Effector memory CD4-positive, alpha-beta T cell (primary cell): ENCODE measurements at places on chromosomes 5 and 9.

- no peak for DNase-seq
Measured at GRCh38 chr5:15249152-15249551, 250.8 kb upstream of the FBXL7 start.

DNA sequence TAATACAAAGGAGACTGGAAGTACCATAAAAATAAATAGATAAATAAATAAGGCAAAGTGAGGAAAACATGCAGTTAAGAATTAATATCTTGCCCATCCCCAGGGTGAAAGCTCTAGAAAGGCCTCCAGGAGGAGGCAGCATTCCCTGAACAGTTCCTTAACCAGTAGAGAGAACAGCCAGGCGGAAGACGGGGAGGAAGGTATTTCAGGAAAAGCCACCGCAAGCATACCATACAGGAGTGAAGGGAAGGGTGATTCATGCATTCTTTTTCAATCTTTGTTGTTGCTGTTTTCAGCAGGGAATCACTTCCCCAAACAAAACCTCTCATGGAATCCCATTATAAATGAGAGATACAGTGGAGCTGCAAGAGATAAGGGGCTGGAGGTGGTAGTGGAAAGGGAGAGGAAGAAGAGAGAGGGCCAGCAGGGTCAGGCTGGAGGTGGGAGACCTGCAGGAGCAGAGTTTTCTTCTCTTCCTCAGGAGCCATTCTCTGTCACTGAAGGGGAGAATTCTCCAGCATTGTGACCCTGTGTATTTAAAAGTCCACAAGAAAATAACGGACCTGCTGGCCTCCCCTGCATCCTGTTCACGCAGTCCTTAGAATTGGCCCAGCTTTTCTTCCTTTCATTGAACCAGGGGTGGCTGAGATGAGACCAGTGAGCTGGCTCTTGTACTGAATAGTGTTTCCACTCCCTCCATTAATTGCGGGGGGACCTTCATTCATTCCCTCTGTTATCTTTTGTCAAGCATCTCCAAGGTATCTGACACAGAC lies 255.9 kb downstream of the FAM114A2 start:
- DNase-seq = no peak

DNA sequence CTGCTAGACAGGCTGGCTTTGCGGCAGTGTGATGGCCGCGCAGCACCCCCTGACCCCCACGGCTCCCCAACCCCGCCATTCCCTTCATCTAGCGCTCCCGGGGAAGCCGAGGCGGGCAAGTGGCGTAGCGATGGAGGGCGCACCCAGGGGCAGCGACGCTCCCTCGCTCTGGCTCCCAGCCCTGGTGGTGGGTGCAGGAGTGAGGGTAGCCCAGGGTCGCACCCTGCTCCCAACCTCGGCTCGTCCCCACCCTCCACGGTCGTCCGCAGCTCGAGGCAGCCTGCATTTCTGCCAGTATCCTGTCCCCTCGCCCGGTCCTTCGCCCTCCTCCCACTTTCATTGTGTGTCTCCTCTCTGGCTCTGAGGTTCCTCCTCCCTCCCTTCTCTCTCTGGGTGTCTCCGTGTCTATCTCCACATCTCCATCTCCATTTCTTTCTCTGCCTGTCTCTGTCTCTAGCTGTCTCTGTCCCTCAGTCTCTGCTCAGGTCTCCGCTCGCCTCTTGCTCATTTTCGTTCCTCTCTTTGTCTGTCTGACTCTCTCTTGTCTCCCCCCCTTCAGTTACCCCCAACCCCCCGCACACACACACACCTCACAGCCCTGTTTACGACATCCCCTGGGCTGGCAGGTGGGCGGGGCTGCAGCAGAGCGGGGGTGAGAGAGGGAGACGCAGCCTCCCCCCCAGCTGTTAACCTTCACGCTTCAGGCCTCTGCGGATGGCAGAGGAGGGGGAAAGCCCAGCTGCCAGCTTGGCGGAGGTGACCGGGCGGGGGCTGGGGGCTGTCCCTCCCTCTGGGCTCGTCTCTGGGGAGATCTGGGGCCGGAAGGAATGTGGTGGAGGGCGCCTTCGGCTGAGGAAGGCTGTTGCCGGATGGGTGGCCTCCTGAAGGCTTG lies 48.7 kb upstream of the PSD2 start:
- peak; percentile 56 for DNase-seq

GRCh38 chr5:24444414-24444813 lies 200.4 kb downstream of the CDH10 start:
- no peak for DNase-seq

- no peak for DNase-seq
Measured at GRCh38 chr5:157890836-157891597, 32.1 kb upstream of the CLINT1 start.

DNA sequence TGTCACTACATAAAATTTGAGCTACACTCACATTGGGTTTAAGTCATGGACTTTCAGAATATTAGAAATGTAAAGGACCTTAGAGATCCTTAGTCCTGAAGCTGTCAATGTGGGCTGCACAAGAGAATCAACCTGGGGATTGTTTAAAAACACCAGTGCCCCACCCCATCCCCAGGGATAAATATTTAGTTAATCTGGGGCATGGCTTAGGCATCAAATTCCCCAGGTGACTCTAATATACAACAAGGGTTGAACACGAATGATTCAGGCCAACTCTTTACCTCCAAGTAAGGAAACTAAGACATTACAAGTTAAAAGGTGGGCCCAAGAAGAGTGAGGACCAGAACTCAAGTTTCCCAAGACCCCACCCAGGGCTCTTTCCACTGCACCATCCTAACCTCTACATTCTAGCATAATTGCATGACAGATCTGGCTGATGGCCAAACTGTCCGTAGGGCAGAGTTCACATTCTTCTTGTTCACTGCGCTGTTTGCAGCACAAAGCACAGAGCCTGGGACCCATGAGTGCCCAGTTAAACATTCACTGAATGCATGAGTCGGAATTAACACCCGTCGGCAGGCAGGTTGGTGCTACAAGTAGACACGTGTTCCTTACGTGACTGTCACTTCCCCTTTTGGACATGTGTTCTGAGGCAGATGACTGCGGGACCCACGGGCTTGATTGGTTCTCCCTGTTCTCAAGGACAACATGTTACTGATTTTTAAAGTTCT lies 25.2 kb downstream of the CYFIP2 start:
- no peak for DNase-seq

DNA sequence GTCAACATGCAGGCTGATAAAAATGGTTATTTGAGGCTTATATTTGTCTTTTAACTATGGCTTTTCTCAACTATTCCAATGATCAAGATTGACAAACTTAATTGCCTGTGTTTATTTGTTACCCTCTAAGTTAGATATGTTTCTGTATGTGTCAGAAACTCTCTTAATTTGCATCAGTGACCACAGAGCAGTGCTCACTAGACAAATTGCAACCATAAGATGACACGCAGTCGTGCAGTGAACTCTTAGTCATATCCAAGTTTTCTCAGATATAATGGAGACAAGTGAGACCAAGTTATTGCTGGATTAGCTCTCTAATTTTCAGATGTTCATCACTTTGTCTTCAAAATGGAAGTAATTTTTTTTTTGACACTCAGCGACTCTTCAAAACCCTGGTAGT lies 342.2 kb upstream of the RFX3 start:
- DNase-seq = no peak

GRCh38 chr9:113654605-113655428 lies 191.3 kb downstream of the RGS3 start:
- no peak for DNase-seq

DNA sequence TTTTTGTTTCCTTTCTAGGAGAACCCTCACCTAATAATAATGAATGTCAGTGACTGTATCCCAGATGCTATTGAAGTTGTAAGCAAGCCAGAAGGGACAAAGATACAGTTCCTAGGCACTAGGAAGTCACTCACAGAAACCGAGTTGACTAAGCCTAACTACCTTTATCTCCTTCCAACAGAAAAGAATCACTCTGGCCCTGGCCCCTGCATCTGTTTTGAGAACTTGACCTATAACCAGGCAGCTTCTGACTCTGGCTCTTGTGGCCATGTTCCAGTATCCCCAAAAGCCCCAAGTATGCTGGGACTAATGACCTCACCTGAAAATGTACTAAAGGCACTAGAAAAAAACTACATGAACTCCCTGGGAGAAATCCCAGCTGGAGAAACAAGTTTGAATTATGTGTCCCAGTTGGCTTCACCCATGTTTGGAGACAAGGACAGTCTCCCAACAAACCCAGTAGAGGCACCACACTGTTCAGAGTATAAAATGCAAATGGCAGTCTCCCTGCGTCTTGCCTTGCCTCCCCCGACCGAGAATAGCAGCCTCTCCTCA lies 87.1 kb downstream of the OSMR start:
- no peak for DNase-seq

- peak; percentile 47 for DNase-seq
Measured at GRCh38 chr5:76544268-76544926, 78.8 kb downstream of the F2RL2 start.

- no peak for DNase-seq
Measured at GRCh38 chr5:129904667-129905472, 605 bp downstream of the CHSY3 start.

DNA sequence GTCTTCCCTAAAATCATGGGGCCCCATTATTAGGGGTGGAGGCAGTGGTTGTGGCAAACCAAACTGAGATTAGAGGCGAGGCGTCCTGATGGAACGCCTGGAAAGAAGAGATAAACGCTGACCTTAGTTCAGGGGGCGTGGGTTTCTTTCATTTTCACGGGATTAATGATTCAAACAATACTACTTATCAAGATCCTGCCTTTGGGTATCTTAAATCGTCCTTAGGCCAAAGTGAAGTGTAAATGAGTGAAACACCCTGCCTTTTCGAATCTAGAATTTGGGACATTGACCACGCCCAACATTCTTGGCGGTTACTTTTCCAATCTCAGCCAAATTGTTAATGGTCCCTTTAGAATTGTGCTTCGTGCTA lies 1.0 kb upstream of the UBTD2 start:
- DNase-seq = no peak

GRCh38 chr9:135246248-135247205 lies 159.1 kb downstream of the OLFM1 start:
- no peak for DNase-seq

DNA sequence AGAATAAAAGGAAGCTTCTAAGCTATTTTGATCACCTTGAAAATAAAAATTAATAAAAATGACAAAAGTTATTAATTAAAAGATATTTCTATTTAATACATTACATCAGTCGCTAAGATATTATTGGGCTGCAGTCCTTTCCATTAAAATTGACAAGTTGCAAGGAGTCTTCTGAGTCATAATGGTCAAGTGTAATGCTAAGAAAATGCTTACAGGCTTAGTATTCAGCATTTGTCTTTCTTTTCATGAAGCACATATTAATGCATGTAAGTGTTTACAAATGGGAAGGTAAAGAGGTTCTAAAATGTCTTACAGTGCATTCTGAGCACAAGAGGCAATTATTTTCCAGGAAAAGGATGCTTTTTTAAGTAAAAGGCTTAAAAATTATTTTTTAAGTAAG lies 17.3 kb downstream of the SPINK9 start:
- DNase-seq = no peak
